Activated effector memory CD4-positive, alpha-beta T cell treated with Interleukin-2 at 50 U/mL for 16 hours (primary cell): ENCODE measurements at places on chromosomes 5 and 9.

DNA sequence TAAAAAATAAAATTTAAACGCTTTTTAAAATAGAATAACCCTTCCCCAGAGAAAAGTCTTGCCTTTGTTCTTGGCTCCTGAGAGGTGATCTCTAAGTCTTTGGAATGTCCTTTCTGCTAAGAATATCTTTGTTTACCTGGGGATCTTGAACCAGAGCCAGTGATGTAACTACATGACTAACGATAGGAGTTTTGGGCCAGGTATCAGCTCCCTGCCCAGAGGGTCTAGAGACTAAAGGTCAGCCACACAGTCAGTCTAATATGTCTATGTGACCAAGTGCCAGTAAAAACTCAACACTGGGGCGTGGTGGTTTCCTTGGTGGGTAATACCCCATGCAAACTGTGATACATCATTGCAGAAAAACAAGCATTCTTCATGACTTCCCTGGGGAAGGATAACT lies 1351.9 kb upstream of the C9orf72 start:
- DNase-seq, result no peak

- no peak for DNase-seq
Measured at GRCh38 chr9:81521892-81522291, 167.5 kb downstream of the TLE1 start.

GRCh38 chr9:80320480-80320879 lies 748.7 kb downstream of the TLE4 start:
- DNase-seq, result no peak

DNA sequence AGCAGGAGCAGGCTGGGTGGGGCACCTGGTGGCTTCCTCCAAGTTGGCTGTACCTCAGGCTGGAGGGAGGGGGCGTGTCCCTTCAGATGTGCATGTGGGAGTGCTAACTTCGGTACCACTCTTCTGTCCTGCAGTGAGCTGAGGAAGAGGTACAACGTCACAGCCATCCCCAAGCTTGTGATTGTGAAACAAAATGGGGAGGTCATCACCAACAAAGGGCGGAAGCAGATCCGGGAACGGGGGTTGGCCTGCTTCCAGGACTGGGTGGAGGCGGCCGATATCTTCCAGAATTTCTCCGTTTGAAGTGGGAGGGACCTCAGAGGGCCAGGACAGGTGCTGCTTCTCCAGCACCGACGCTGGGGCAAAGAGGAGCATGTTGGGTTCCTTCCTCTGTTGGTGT lies 9.3 kb downstream of the NXNL2 start:
- no peak for DNase-seq

- DNase-seq, result no peak
Measured at GRCh38 chr9:134815435-134816214, 65.0 kb upstream of the FCN2 start.

- no peak for DNase-seq
Measured at GRCh38 chr9:73780916-73781315, 629.3 kb downstream of the ANXA1 start.

GRCh38 chr5:153831973-153832372 lies 206.7 kb downstream of the FAM114A2 start:
- DNase-seq, result no peak

GRCh38 chr9:123528501-123528900 lies 172.5 kb downstream of the CRB2 start:
- no peak for DNase-seq

DNA sequence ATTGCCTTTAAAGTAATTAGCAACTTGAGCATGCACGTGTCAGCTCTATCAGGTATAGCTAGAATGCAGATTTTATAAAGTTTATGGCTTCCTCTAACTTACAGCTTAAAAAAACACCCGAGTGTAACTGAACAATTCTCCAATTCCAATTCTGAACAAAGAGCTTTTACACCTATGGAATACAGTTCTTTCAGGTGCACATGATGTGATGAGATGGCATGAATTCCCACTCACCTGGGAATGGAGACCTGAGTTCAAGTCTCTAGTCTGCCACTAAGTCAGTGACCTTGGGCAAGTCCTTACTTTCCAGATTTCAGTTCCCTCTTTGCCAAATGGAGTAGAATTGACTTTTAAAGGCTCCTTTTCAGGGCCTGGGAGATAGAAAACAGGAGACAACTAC lies 1.8 kb downstream of the ZFAND5 start:
- DNase-seq, result no peak

DNA sequence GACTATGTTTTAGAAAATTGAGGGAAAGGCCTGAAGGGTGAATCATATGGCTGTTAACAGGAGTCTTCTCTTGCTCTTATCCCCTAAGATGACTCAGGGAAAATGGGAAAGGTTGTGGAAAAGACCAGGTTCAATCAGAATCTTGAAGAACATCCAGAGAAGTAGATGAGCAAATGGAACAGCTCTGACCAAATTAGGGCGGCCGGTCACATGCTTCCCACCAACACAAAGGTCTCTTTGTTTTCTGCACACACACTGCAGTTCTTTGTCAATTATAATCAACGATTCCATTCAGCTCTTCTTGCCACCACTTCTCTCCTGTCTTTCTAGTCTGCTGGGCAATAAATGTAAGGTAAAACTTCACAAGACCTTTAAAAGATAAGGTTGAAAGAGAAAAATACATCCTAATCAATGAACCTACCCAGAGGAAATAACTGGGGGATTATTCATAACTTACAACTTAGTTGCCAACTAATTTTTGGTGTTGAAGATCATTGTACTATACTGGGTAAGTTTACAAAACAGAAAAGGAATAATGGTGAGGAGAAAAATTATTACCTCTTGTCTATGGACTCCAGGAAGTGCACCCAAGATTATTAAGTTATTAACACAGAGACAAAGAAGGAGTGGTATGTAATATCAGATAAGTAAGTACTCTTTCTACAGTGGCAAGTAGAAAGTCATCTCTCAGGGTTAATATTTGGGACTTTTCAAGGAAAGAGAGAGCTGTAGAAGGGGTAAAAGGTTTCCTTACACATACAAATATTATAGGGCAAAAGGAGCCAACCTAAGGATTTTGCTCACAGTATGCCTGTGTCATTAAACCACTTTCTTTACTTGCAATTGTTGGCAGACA lies 441.9 kb upstream of the PIK3R1 start:
- no peak for DNase-seq

- DNase-seq, result no peak
Measured at GRCh38 chr5:98535901-98536300, 237.6 kb upstream of the RGMB start.

DNA sequence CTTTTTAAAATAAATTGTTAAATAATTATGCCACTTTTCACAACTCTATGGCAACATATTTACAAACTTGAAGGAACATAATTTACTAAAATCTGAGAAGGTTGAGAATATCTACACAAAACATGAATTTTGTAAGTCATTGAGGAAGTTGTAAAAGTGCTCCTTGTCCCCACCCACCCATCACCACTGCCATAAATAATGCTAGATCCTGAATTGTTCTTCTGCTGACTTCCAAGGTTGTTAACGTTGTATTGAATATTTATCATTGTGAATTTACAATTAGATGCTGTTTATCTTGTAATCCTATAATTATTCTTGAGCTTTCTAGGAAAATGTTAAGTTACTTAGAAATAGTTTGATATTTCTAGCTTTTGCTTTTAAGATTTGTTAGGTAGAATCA lies 908.0 kb upstream of the COX7C start:
- no peak for DNase-seq

DNA sequence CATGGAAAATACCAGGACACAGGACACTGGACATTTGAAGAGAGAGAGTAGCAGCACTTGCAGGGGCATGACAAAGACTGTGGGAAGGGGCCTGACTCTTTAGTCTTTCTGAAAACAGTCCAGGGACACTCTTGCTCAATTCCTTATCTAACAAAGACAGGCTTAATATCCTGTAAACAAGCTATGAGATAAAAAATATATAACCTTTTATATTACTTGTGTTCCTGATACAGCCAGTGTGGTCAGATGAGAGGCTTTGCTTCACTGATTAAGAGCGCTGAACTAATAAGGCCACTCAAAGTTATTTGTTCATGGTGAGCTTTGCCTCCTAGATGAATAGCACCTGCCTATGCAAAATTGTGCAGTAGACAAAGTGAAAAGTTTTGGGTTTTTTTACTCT lies 518.7 kb downstream of the LRRC70 start:
- DNase-seq, result no peak

DNA sequence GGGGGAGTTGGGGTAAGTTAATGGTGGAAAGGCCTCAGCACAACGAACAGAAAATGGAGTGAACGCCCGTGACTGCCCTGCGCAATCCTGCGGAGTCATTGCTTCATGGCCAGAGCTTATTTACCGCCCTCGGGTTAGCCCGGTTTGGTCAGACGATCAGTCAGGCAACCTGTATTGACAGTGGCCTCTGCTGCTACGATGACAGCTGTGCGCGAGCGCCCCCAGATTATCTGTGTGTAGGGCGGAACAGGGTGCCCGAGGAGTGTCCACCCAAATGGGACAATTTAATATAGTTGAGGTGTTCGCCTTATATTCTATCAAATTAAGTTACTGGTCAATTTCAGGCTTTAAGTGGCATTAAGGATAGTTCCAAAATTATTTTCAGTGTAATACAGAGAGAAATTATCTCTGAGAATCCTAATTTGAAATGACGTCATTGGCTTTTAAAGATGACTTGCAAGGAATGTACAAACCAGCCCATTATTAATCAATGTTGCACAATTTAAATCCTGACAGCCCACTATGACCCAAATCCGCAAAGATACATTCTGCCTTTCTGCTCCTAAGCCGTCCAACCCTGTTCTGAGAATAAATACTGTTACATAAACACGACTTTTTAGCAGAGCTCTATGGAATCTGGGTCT lies 879 bp upstream of the UBQLN1 start:
- DNase-seq, result no peak

DNA sequence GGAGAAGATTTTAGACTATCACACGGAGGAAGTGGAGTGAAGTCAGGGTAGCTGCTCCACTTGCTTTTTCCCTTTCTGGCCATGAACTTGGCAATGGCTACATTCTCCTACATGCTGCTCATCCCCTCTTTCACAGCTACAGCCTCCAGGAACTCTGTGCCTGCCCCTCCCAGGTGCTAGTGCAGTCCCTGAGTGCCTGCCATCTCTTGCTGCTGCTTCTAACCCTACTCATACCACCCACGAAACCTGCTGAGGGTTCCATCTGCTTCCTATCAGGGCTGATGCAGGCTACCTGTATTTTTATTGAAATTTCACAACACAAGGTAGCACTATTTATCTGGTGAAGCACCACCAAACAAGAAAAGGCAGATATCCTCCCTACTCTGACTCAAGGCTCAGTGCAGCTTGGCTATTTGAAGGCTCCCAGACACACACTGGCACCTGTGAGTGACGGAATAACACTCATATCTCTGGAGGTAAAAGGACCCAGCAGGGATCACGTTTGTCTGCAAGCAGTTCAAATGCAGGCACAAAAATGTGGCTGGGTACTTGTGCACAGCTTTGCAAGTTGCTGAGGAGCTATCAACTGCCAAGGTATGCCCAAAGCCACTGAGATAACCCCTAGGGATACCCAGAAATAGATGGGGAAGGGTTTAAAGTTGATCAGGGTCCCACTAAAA lies 51.6 kb downstream of the MARCHF11 start:
- no peak for DNase-seq

- DNase-seq, result no peak
Measured at GRCh38 chr5:77908787-77909186, 132.6 kb upstream of the TBCA start.

GRCh38 chr9:82021198-82021597 lies 32.6 kb downstream of the SPATA31D1 start:
- no peak for DNase-seq

DNA sequence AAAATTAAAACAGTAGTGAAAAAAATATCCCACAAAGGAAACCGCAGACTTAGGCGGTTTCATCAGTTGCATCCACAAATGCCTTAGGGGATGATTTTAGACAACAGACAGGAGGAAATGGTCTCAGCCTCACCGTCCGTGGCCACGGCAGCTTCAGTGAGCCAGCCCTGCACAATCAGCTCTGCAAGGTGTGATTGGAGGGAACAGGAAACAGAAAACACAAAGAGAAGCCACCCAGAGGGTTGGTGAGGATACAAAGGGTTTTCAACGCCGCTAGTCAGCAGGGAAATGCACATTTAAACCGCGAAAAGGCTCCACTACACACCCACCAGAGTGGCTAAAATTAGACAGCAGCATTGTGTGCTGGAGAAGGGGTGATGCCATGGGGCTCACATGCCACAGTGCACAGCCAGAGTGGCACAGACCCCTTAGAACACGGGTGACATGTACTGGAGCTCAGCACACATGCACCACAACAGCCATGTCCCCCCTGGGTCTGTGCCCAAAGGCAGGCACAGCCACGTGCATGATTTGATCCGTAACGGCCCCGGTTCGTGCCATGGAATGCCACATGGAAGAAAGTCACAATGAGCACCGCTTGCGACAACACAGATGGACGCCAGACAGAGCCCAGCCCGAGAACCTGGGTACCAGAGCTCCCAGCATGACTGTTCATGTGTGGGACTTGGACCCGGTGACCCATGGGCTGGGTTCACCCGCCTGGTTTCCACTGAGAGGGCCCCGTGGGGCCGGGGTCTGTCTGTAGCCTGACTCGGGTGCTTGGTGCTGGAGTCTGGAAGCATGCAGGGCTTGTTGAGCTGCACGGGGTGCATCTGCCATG lies 18.3 kb upstream of the TERT start:
- DNase-seq, result peak; percentile 32

DNA sequence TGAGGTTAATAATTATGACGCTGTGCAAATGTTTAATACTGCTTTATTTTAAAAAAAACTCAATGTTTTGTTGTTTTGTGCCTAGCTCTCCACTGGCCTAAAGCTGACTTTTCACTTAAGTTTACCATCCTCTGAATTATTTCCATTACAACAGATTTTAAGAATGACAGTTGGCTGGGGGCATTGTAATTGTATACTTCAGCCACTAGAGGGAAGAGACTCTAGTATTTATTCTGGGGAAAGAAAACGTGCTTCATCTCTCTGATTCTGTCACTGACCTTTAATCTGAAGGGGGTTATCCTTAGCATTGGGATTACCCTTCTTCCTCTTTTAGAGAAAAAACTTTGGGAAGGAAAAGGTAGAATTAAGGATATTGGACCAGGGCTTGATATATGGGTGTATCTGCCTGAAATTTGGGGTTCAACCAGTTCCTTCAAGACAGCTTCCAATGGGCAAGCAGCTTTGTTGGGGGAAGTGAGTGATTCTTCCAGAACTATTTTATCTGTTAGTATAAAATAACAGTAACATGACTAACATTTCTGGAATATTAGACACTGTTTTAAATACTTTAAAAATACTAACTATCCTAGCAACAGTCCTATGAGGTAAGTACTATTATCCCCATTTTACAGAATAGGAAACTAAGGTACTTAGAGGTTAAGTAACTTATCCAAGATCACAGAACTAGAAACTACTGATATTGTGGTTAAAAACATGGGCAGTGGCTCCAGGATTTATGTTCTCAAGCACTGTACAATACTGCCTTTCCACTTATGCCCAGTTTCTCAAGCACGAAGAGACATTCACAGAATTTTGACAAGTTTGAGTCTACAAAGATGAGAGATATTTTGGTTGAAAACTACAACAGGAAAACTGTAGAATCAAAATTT lies 208.4 kb downstream of the CD180 start:
- no peak for DNase-seq

GRCh38 chr9:125763394-125763801 lies 16.2 kb downstream of the PBX3 start:
- no peak for DNase-seq

GRCh38 chr5:143197260-143197656 lies 206.2 kb downstream of the NR3C1 start:
- DNase-seq, result no peak
